ENCODE measurements at places on chromosomes 13 and 19. TPM values are rescaled to one million over a fixed set of nuclear protein-coding genes. Genes with fewer than 3 reads are reported as not detected.

Gene LCP1
- 1.4 TPM for total RNA-seq

Gene TMEM238
- 0.58 TPM for total RNA-seq

Gene ZSCAN4
- total RNA-seq, result not detected

Gene CYP2A7
- not detected for total RNA-seq

Gene ZNF208
- total RNA-seq, result 1.4 TPM

Gene DNM2
- 91.4 TPM for total RNA-seq

Gene KLK14
- not detected for total RNA-seq

Gene RB1
- 29.3 TPM for total RNA-seq

Gene LMTK3
- total RNA-seq, result not detected

Gene ZFR2
- not detected for total RNA-seq

Gene ZNF579
- total RNA-seq, result 3.1 TPM

Gene PMIS2
- total RNA-seq, result not detected

Gene ECSIT
- total RNA-seq, result 31.4 TPM

Gene ZNF20
- 7.0 TPM for total RNA-seq

Gene CGB5
- not detected for total RNA-seq

Gene KLK12
- not detected for total RNA-seq

Gene ZNF491
- 3.9 TPM for total RNA-seq

Gene DPF1
- total RNA-seq, result 0.28 TPM

Gene KCNRG
- 2.9 TPM for total RNA-seq

Gene SLITRK6
- not detected for total RNA-seq

Gene PLPPR2
- 11.3 TPM for total RNA-seq

Gene IGFL2
- total RNA-seq, result not detected

Gene MATK
- under 0.01 TPM for total RNA-seq

Gene CERS1
- total RNA-seq, result 1.7 TPM

Gene GPC6
- 4.4 TPM for total RNA-seq

Gene LILRB5
- not detected for total RNA-seq

Gene AP1M2
- total RNA-seq, result 2.9 TPM

Gene JUND
- total RNA-seq, result 124 TPM

Gene SRRM5
- not detected for total RNA-seq

Gene FBXL3
- 58.3 TPM for total RNA-seq

Gene DHRS12
- 3.9 TPM for total RNA-seq

Gene POLR1G
- 12.4 TPM for total RNA-seq

Gene IZUMO2
- total RNA-seq, result not detected

Gene CADM4
- 4.2 TPM for total RNA-seq

Gene KHSRP
- 131 TPM for total RNA-seq

Gene ZNF345
- total RNA-seq, result 1.7 TPM
